ENCODE measurements at places on chromosomes 16 and 17.

GRCh38 chr17:35218915-35219314, 24.0 kb upstream of the SLFN5 start:
- no peak for DNase-seq

GRCh38 chr16:65889533-65889966, 476.9 kb upstream of the CDH5 start:
- peak; percentile 29 for DNase-seq

DNA sequence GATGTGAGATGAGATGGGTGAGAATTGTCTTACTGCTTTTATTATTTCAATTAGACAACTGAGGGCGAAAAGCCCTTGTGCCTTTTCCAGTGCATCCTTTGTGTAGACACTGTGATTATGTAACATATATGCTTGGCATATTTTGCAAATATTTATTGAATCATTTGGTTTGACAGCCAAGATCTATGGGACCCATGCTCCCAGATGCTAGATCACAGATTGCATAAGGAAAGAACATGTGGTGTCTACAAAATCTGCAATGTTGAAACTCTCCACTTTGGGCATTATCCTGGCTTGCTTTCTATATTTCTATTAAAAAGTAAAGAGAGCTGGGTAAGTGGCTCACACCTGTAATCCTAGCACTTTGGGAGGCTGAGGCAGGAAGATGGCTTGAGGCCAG, 4.8 kb upstream of the COG1 start:
- no peak for DNase-seq

- peak; percentile 10 for DNase-seq
Measured at GRCh38 chr16:53855511-53855910, 151.6 kb downstream of the FTO start.

- no peak for DNase-seq
Measured at GRCh38 chr17:61400066-61400716, 548 bp downstream of the TBX2 start.

GRCh38 chr17:74542166-74542565, 3.7 kb downstream of the CD300C start:
- no peak for DNase-seq

- peak; percentile 41 for DNase-seq
Measured at GRCh38 chr16:87392821-87393679, 914 bp downstream of the MAP1LC3B start.

DNA sequence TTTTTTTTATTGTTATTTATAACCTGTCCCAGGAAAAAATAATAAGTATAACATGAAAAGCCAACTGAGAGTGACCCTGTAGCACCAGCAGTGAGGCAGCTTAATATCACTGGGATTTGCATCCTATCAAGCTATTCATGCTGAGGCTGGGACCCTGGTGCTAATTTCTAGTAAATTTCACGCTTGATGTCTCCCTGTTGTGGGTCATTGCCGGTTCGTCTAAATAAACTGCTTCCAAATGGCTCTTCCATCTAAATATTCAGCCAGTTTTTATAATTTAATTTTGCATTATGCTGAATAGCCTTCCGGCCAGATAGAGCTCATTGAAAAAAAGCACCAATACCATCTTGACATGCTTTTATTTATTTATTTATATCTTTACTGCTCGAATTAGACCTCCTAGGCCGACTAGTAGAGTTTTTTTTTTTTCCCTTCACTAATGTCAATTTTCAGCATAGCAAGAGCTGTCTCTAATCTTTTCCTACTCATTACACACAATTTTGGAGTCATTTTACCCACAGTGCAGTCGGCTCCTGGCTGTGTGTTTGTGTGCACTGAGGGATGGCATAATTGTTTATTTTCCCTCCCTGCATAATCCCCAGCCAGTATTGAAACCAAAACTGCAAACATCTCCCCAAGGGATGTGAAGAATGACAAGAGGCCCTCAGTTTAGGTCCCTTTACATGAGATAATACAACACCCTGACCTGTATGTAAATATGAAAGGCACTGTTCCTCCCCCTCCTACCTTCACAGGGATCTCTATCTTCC, 168.8 kb downstream of the AATF start:
- DNase-seq, result no peak

Data from fibroblast of skin of right biceps (primary cell).